Stimulated activated CD8-positive, alpha-beta memory T cell treated with anti-CD3 and anti-CD28 coated beads, Interleukin-7, amount 100 ng/mL, for 48 hours (primary cell): ENCODE measurements at places on chromosomes 5 and 9.

DNA sequence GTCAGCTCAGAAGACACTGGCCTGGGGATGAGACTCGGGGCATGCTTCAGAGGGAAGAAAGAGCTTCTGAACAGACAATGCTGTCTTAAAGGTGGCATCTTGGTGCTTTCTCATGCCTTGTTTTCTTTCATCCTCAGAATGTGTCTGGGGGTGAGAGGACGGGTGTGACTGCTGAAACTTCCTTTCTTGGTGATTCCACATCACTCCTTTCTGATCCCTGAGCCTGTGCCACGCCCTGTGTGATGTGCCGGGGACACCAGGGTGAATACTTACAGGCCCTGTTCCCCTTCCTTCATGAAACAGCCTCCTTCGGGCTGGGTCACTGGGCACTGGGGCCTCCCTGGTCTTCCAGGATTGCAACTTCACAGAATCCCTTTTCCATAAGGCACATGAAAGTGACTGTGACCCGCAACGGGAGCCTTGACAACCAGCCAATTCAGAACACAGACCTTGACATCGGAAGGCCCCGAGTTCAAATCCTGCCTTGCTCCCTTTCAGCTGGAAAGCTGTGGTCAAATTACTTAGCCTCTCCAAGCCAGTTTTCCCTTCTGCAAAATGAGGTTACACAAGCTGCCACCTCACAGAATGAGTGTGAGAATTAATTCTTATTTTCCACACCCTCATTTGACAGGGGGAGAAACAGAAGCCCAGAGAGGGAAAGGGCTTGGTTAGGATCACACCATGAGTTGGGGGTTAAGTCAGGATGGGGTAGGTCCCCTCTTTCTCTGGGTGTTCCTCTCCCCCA lies 44.1 kb upstream of the IL17B start:
- no peak for DNase-seq

DNA sequence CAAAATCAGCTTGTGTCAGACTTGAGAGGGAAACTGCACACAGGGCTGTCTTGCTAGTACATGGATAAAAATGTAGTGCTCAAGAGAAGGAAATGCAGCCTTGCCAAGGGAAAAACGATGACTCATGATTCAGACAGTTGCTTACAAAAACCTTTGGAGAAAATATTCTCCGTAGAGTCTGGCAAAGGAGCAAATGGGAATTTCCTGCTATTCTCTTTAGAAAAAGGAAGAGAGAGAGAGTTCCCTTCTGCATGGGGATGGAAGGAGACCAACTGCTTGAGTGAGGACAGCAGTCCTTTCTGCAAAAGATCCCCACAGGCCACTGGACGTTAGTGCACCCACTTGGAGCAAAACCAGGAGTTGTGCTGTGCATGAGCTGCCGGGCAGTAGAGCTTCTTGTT lies 7.6 kb downstream of the IFNB1 start:
- no peak for DNase-seq

- DNase-seq = no peak
Measured at GRCh38 chr9:136090768-136091581, 4.1 kb downstream of the NACC2 start.

DNA sequence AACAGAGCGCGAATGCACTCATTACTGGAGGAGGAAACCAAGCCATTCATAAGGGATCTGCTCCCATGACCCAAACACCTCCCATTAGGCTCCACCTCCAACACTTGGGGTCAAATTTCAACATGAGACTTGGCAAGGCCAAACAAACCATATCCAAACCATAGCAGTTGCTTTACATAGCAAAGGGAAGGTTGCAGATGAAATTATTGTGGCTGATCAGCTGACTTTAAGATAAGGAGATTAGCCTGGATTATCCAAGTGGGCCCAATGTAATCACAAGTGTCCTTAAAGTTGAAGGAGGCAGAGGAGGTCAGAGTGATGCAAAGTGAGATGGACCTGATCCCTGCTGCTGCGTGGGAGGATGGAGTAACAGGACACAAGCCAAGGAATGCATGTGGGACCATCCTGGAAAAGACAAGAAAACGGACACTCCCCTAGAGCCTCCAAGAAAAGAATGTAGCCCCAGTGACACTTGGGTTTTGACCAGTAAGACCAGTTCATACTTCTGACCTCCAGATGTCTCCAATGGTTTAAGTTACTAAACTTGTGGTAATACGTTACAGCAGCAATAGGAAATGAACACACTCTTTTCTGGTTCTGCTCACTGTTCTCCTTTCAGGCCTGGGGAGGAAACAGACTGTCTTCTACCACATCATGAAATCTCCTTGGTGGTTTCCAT lies 167.3 kb downstream of the GNAQ start:
- DNase-seq = no peak

DNA sequence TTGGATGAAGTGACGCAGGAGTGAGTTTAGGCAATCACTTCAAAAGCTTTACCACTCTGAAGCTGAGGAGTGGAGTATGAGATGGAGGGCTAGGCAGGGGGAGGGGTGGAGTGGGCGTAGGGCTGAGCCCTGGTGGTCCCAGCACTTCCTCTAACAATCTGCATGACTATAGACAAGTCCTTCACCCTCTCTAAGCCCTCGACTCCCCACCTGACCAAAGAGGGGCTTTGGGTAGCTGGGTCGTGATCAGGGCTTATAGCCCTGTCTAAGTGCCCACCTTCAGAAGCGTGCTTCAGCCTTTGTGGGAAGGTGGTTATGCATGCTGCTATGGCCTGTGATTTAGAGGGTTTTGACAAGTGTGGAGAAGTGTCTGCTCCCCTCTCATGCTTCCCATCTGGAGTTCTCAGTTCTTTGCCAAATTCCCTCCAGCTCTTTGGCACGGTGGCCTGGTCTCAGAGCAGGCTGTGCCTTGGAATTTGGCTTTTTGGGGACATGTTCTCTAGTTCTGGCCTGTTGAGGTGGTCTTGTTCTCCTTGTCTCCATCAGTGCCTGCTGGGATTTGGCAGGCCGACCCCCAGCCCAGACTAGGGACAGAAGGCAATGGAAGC lies 53.0 kb downstream of the ACTBL2 start:
- no peak for DNase-seq

DNA sequence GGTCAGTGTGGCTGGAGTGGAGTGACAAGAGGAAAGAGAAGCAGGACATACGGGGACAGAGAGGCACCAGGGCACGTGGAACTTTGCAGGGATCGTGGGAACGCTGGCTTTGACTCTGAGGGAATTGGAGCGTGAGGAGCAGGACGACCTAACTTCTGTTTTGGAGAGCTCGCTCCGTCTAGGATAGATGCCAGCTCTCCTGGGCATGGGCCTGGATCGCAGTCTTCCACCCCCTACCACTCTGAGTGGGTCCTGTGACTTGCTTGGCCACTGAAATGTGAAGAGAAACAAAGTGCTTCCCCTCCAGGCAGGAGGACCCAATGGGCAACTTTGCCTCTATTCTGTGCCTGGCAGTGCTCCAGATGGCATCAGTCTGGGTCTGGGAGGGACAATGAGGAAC lies 8.7 kb upstream of the SH3PXD2B start:
- DNase-seq = no peak

DNA sequence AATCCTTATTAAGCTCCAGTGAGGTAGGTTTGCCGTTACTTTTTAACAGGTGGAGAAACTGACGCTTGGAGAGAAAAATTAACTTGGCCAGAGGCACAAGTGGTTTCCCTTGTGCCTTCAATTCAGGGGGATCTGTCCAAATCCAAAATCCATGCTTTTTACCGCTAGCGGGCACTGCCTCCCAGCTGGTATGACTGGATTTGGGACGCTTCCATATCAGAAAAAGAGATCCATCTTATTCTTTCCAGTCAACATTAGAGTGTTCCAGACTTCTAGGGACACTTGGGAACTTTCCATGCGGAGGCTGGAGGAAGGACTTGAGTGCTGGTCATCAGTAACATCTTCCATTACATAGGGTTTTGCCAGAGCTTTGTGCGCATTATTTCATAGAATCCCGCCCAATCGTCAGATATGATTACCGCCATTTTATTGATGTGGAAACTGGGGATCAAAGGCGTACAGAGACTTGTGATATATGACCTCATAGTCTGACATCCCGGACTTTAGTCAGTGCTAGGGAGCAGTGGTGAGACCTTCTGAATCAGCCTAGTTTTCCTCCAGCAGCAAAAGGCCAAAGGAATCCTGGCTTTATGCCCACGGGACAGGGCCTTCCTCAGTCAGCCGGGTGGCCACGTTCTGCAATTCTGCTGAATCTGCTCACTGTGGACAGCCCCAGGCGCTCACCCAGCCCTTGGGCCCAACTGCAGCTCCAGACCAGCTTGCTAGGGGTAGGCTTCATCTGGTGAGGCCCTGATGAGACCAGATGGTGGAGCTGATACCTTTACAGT lies 1.1 kb upstream of the GNPDA1 start:
- no peak for DNase-seq

DNA sequence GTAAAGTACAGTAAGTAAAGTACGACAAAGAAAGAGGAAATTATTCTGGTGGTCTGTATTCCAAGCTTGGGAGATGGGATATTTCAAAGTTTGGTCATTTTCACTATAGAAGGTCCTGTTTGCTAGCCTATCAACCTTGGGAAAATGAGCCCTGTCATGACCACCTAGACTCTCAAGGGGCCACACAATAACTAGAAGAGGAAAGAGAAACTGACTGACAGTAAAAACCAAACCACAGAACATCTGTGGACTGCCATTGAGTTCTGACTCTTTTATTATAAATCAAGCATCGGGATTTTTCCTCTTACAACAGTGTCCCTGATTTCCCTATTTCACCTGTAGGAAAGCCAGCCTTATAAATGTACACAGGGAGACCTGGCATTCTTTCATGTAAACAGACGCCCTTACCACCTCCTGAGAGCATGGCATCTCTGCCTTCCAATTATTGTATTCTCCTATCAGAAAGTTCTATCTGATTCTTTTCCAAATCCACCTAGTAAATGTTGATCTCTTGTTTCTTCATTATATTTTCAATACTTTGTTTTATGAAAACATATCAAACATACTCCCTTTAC lies 80.0 kb downstream of the ZNF622 start:
- DNase-seq = no peak

DNA sequence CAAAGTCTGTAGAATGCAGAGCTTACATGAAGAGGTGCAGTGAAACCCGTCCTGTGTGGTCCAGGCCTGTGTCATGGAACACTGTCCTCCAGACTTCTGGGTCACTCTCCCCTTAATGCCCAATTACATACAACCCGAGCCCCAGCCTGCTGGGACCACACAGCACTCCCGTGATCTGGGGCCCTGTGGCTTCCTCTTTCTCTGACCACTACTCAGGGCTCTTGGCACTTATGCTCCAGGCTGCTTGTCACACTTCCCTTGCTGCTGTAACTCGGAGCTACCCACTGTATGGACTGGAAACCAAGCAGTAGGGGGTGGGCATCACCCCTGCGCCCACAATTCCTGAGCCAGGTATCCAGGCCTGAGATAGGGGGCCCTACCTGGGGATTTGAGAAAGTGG lies 10.3 kb upstream of the IL3 start:
- DNase-seq = no peak

GRCh38 chr5:66828046-66828547 lies 231.9 kb downstream of the MAST4 start:
- no peak for DNase-seq

- DNase-seq = no peak
Measured at GRCh38 chr5:158807946-158808345, 291.8 kb downstream of the EBF1 start.

GRCh38 chr5:66597183-66597757 lies 1.1 kb downstream of the MAST4 start:
- no peak for DNase-seq
